ENCODE measurements at places on chromosomes 11 and 22.

GRCh38 chr22:26496456-26496855 lies 12.8 kb downstream of the SRRD start:
- DNase-seq, result no peak

GRCh38 chr11:123696183-123696582 lies 41.8 kb upstream of the SCN3B start:
- no peak for DNase-seq

- no peak for DNase-seq
Measured at GRCh38 chr11:72681226-72682153, 7.3 kb upstream of the PDE2A start.

DNA sequence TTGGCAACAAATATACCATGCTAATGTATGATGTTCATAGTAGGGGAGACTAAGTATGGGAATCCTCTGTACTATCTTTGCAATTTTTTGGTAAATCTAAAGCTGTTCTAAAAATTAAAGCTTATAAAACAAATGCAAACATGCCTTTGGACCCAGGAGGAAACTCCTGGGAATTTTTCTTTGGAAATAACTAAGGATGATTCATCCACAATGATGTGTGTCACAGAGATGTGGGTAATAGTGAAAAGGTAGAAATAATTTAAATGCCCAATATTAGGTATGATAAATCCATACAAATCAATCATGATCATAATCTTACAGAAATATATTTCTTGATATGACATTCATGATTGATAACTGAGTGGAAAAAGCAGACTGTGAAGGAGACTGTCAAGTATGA lies 135.8 kb downstream of the TRIM44 start:
- DNase-seq, result no peak

DNA sequence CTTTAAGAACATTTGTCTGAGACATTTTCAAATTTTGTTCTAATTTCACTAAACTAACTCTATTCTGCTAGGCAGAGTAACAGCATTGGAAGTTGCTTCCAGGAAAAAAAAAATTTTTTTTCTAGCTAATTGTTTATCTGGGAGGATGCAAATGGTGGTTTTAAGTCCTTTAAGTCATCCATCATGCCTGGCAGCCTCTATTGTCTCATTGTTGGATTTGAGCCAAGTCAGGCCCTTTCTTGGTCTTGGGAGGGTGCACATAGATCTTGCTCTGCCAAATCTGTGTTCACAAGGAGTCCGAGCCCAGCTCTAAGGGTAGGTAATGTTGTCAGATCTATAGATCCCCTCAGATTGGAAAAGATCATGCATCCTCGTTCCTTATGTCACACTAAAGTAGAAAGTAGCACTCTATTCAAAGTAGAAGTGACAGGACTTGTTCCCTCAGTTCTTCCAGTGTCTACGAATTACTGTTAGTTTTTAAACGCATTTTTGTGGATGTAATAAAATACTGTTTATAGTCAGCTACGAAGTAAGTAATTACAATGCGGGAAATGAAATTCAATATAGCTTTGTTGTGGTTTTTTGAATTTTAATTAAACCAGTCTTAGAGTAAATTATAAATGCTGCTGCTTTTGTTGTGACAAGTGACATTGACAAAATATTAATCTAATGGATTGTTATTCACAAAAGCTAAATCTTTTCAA lies 166.0 kb upstream of the RASSF10 start:
- peak; percentile 72 for DNase-seq

- DNase-seq, result no peak
Measured at GRCh38 chr11:128517451-128518230, 69.7 kb downstream of the ETS1 start.

DNA sequence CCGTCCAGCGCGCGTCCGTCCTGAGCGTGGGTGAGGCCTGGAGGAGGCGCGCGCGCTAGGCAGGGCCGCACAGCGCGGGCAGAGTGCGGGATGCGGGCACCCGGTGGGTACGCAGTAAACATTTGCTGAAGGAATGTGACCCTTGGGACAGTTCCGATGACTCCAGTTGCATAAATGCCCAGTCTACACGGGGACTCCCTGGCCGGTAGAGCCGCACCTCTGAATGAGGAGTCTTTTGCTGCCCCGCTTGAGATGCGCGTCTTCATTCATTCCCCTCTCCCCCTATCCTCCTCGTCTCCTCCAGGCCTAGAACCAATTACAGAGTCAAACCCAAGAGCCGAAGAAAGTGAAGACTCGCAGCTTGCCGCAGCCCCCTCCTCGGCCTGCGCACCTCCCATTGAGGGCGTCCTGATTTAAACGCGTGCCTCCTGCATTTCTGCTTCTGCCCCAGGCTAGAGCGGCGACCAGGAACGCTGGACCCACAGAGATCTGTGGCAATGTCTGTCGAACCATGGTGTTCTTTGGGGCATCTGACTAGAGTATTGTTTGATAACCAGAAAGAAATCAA lies 729 bp upstream of the CHKB start:
- DNase-seq, result no peak

GRCh38 chr22:20237480-20238440 lies 30.4 kb downstream of the RTN4R start:
- no peak for DNase-seq

DNA sequence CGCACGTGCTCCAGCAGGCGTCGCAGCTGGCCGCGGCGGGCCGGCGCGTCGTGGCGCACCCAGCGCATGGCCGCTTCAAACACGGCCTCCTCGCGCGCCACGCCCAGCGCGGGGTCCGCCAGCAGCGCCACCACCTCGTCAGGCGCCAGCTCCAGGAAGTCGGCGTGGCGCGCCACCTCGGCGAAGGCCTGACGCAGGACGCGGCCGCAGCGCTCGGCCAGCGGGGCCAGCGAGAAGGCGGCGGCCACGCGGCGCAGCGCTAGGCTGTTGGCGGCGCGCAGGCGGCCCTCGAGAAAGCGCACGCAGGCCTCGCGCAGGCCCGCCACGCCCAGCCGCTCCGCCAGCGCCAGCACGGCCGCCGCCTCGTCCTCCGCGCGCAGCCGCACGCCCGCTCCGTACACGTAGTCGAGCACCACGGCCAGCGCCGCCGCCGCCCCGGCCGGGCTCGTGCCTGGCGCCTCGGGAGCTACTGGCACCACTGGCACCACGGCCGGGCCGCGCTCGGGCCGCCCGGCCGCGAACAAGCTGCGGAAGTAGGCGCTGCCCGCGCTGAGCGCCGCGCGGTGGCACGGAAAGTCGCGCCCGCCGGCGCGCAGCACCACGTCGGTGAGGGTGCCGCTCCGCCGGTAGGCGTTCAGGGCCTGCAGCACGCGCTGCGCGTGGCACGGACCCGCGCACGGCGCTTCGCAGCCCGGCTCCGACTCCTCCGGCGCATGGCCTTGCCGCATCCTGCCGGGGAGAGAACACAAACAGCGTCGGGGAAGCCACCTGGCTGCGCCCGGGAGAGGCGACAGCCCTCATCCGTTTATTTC lies 2.9 kb downstream of the KLHL35 start:
- DNase-seq, result peak; percentile 62

All from NCI-H2029 (cell line).